GM12864 (cell line): ENCODE measurements at places on chromosomes 7 and 10.

GRCh38 chr10:53135213-53135896 is 362.8 kb upstream of the MBL2 start:
- DNase-seq: no peak

- DNase-seq: no peak
These were observed 25.9 kb downstream of the DNAH11 start for GRCh38 chr7:21568762-21569161.

DNA sequence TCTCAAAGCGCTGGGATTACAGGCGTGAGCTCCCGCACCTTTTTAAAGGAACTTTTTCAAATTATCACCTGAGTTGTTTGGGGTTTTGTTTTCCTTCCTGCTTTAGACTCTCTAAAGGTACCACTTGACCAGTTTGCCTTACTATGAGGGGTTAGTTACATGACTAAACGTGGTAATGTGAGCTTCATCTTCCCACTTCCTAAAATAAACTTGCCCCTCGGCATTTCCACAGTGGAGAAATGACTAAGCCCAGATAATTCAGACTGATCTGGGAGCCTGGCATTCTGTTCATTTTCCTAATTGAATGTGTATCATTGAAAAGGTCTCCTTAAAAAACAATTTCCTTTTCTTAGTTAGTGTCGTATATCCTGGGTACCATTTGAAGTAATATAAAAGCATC is 163.4 kb downstream of the PLXDC2 start:
- DNase-seq: no peak

GRCh38 chr10:19283786-19284185 is 235.2 kb downstream of the MALRD1 start:
- no peak for DNase-seq

GRCh38 chr10:124340033-124340760 is 78.5 kb downstream of the OAT start:
- no peak for DNase-seq

DNA sequence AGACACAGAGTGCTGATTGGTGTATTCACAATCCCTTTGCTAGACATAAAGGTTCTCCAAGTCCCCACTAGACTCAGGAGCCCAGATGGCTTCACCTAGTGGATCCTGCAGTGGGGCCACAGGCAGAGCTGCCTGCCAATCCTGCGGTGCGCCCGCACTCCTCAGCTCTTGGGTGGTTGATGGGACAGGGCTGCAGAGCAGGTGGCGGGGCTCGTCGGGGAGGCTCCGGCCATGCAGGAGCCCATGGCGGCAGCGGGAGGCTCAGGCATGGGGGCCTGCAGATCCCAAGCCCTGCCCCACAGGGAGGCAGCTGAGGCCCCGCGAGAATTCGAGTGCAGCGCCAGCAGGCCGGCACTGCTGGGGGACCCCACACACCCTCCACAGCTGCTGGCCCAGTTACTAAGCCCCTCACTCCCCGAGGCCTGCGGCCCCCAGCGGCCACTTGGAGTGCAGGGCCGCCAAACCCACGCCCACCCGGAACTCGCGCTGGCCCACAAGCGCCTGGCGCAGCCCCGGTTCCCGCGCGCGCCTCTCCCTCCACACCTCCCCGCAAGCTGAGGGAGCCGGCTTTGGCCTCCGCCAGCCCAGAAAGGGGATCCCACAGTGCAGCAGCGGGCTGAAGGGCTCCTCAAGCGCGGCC is 7.7 kb upstream of the BET1 start:
- DNase-seq: no peak

DNA sequence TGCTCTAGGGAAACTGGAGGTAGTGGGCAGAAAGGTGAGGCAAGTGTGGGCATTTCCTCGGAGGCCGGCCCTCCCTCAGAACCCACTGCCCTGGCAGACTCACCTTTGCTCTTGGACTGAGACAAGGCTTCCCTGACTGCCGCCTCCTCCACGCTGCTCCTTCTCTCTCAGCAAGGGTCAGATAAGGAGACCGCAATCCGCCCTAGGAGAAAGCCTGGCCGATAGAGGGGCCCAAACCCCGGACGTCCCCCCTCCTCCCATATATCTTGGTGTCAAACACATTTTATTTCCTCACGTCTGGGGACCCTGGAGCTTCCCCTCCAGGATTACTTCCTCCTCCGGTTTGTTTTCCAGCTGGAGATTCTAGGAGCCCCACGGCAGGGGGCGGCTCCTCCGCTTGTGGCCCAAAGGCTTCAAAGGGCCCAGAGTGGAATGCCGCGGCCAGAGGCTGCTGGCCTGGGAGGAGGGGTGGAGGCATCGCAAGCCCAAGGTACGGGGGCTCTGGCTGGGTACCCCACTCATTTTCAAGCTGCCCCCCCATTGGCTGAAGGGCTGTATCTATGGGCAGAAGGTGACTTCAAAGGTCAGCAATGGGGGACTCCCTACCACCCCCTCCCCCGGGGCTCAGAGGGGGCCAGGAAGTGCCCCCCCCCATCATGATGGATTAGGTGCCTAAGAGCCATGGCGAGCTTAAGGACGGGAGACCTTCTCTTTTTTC is 31.7 kb upstream of the LBX1 start:
- DNase-seq: no peak

GRCh38 chr7:133646472-133647315 is 393.8 kb downstream of the EXOC4 start:
- no peak for DNase-seq

DNA sequence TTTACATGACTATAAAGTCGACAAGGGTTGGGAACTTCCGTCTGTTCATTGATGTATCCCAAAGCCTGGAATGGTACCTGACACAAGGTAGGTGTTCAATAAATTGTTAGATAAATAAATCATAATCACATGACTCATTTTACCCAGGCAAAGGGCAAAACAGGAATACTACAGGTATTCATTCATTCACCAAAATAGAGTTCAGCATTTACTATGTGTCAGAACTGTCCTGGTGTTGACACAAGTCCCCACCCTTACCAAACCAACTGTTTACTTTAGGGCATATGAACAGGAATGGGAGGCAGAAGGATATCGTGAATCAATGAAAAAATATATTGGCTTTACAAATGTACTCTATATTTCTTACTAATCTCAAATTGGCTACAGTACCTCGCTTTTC is 666 bp upstream of the YAE1 start:
- DNase-seq: no peak

- DNase-seq: no peak
These were observed 227.6 kb upstream of the NPSR1 start for GRCh38 chr7:34430456-34430855.

DNA sequence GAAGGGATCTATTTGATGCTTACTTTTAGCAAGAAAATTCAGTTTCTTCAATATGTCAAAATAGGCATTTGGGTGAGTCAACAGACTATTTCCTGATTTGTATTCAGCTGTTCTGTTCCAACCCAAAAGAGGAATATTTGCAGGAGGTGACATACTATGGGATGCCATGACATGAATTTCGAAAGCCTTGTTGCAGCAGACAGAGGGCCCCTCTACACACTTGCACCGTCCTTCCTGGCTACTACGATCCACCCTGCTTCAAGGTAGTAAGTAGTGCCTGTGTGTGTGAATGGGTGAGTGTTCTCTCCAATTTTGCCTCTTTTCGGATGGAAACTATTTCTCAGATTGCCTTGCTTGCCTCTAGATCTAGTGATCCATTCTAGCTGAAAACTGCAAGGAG is 413.0 kb upstream of the ADARB2 start:
- DNase-seq: no peak

- no peak for DNase-seq
These were observed 4.5 kb downstream of the STAM start for GRCh38 chr10:17648243-17649035.

- no peak for DNase-seq
These were observed 97.5 kb downstream of the FAM53B start for GRCh38 chr10:124646483-124647352.

DNA sequence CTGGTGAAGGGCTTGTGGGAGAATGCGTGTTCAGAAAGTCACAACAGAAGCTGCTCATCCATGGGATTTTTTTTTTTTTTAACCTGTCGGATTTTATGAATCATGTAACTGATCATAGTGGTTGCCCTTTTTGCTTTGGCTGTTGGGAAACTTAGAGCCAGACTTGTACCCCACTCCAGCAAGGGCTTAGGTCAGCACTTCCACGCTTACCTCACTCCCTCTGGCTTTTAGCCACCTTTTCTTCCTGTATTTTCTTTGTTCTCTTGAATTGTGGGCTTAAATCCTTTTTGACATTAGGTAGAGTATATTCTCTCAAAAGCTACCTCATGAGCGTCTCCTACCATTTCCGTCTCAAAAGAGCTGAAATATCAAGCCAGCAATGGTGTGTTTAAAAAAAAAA is 113.6 kb upstream of the BTBD16 start:
- DNase-seq: no peak

- DNase-seq: no peak
These were observed 82.3 kb downstream of the KMT2E start for GRCh38 chr7:105096306-105096705.

GRCh38 chr10:70804421-70804808 is 11.3 kb upstream of the SGPL1 start:
- DNase-seq: no peak

DNA sequence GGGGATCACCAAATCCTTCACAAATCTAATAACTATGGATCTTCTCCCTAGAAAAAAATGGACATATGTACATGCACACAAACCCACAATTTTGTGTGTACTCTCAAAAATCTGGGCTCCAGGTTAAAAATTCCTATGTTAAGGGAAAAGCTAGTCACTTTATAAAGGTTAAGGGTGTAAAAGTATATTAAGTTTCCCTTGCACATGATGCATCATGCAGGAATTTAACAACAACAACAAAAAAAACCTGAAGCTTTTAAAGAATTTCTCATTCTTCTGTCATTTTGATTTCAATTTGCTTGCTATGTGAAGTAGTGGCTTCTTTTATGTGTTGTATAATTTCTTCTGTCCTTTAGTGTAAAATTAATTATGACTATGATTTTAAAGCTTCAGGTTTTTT is 123.7 kb downstream of the CNOT4 start:
- no peak for DNase-seq

- DNase-seq: no peak
These were observed 53.3 kb upstream of the PPIF start for GRCh38 chr10:79293841-79294581.

DNA sequence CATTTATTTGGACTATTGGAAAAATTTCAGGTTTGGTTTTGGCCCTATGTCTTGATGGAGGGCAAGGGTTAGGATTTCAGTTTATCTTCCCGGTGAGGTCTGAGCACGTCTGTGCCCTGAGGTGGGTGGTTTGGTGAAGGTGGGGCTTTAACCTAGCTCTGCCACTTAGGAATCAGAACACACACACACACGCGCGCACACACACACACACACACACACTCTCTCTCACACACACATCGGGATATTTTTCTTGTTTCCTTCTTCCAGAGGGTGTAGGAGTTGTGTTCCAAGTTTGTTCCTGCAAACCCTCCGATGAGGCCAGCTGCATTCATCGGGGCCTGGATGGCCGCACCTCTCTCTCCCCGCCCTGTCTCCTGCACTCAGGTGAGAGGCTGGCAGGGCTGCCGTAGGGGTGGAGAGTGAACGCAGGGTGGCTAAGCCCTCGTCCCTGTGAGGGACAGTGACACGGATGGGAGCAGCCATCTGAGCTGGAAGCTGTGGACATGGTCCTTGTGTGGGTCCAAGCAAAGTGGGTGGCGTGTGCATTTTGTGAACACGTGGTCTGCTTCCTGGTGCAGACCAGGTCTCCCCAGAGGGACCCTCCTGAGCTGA is 34.2 kb downstream of the CHST12 start:
- no peak for DNase-seq

DNA sequence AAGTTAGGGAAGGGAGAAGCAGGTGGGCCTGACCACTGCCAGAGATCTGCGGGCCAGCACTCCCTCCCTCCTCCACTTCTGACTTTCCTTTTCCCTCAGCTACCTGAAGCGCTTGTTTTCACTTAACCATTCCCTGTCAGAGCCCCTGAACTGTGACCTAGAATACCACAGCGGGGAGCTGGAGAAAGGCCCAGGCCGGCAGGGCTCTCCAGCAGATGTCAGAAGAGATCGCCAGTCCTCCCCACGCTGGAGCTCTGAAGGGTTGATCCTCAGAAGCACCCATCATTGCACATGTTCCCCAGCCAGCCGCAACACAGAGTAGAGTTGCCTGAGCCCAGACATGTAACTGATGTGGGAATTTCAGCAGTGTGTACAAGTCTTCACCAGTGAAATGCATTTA is 44.4 kb upstream of the GAD2 start:
- DNase-seq: no peak

DNA sequence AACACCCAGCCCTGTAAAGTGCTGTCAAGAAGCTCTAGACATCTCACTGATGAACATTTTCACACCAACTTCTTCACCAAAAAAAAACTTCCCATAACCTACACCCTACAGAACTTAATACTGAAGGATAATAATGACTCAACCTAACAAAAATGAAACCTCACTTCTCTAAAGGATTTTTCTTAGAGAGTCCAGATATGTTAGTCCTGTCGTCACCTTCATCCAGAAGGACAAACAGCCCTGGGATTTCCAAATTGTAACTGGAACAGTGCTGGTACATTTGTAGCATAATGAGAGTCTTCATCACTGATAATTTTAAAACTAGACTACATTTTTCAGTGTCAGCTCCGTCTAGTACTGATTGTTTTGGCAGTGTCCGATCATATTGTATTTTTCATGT is 528.6 kb upstream of the CELF2 start:
- no peak for DNase-seq

GRCh38 chr7:91569728-91570457 is 305.7 kb downstream of the FZD1 start:
- DNase-seq: no peak

DNA sequence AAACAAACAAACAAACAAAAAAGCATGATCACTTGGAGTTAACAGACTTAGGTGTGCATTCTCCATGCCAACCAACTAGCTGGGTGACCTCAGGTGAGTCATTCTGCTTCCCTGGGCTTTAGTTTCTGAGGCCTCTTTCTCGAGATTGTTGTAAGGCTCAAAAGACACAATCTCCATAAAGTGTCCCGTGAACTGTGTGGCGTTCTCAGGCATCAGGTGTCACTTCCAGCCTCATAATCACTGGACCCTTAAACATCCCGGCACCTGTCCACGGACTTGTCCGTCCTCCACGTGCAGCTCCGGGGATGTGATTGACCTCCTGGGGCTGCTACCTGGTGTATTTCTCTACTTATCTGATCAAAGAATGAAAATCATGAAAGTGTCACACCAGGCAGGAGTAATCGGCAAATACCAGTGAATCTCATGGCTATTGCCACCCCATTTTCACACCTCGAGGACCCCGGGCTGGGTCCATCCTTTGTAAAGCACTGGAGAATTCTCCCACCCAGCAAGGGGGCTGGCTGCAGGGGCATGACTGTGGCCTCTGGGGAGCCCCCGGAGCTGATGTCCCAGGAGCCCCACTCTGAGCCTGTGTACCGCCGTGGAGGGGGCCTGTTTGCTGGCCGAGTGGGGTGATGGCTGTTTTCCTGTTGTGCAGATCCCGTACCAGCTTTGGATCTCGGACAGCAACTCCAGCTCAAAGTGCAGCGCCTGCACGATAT is 189.8 kb upstream of the SH2B2 start:
- DNase-seq: no peak

- DNase-seq: no peak
These were observed 96.6 kb downstream of the PTPRE start for GRCh38 chr10:128003521-128003920.

- no peak for DNase-seq
These were observed 32.6 kb downstream of the PWWP2B start for GRCh38 chr10:132429281-132430230.

GRCh38 chr7:142279601-142280000 is 21.7 kb upstream of the PRSS58 start:
- DNase-seq: no peak
